ENCODE measurements at places on chromosomes 12 and 14.

GRCh38 chr12:29149691-29150281 lies 708 bp downstream of the FAR2 start:
- DNase-seq, result no peak

GRCh38 chr12:89439941-89440340 lies 84.7 kb downstream of the GALNT4 start:
- no peak for DNase-seq

DNA sequence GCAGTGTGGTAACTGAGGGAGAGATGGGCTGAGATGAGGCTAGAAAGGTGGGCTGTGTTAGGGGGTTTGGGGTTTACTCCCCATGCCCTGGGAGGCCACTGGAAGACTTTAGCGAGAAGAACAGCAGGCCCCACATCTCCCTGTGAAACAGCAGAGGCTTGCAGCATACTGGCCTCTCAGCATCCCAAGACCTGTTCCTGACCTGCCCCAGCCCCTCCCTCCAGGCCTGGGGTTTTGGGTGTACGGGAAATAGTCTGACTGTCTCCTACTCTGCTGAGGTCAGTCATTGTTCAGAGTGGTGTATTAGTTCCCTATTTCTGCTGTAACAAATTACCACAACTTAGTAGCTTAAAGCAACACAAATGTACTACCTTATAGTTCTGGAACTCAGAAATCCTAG lies 103.5 kb upstream of the HIF1A start:
- DNase-seq, result no peak

DNA sequence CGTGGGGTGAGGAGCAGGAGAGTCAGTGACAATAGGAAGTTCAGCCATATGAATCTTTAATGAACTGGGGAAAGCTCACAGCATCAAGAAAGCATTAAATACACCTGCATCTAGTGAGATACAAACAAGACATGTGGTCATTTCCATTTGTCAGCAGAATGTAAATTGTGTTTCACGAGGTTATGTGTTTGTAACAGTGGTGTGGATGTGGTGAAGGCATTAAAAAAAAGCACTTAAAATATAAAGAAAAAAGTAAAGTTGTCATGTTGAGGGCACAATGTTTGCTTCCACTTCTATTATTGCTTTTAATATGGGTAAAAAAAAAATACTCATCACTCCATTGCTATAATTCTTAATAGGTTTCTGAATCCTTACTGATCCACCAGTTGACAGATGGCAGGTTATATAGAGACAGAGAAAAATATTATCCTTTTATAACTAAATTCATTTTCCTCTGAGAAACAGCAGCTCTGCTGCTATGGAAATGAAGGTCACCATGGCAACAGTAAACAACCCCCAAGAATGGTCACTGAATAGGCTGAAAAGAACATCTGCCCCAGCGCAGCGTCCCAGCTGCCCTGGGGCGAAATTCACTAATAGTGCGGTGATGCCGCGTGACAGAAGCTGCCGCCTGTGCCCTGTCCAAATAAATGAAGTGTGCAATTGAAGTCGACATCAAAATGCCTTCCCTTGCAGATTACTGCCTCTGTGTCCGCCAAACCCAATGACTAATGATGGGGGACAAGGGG lies 226.1 kb downstream of the FOXN3 start:
- no peak for DNase-seq

DNA sequence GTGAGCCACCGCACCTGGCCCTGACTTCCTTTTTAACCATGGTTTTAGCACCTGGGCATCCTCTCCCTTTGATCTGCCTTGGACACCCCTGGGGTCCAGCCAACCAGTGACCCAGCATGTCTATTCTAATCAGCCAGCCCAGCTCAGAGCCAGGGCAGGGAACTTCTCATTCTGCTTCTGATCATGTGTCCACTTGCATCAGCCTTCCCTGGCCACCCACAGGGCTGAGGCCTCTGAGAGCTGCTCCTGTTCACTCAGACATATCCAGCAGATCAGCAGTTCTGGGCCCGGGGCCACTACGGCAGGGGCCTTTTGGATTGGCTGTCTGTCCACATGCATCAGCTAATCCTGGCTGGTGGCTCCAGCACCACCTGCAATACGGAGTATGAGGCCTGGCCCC lies 117.9 kb upstream of the MAP1LC3B2 start:
- DNase-seq, result no peak

GRCh38 chr12:112165624-112166023 lies 40.3 kb downstream of the TRAFD1 start:
- DNase-seq, result no peak

GRCh38 chr14:91889477-91890211 lies 22.3 kb upstream of the TC2N start:
- no peak for DNase-seq

GRCh38 chr12:22266101-22266500 lies 68.4 kb downstream of the ST8SIA1 start:
- no peak for DNase-seq

GRCh38 chr14:44798386-44799242 lies 163.1 kb downstream of the KLHL28 start:
- DNase-seq, result no peak

DNA sequence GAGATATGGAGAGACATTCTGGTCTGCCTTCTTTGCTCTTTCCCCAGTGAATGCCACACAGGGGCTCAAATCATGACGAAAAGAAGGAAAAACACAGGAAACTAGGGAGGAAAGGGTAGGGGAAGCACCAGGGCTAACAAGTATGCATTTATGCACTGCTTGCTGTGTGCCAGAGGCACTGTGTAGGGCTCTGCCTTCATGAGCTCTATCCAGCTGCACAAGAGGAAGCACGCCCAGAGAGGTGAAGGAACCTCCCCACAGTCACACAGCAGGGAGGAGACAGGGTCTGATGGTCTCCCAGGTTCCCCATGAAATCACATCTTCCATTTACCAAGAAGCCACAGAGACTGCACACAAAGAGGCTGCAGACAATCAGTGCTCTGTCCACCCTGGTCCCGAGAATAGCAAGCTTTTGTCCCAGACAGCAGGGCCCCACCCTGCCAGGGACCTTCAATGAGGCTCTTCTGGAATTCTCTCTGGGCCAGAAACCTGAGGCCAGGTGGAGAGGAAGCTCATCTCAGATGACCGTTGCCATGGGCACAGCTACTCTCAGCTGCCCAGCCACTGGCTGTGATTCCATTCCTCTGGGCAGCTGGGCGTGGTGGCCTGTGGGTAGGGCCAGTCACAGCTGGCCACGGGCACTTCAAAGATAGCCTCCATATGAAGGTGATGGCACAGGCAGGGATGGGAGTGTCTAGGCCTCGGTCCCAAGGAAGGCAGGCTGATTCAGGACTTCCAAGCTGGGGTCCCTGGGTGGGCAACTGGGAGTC lies 7.3 kb upstream of the TRPV4 start:
- DNase-seq, result no peak

GRCh38 chr12:123065676-123066383 lies 85.1 kb downstream of the PITPNM2 start:
- DNase-seq, result no peak

DNA sequence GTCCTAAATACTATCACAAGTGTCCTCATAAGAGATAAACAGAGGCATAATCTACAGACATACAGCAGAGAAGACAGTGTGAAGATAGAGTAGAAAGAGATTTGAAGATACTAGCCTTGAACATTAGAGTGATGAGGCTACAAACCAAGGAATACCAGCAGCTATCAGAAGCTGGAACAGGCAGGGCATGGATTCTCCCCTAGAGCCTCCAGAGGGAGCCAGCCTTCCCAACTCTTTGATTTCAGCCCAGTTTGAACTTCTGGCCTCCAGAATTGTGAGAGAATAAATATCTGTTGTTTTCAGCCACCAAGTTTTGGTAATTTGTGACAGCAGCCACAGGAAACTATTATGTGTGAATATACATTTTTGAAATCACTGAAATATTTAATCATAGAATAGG lies 47.2 kb downstream of the CCDC91 start:
- DNase-seq, result no peak

GRCh38 chr12:49965836-49966235 lies 4.2 kb downstream of the AQP5 start:
- no peak for DNase-seq

DNA sequence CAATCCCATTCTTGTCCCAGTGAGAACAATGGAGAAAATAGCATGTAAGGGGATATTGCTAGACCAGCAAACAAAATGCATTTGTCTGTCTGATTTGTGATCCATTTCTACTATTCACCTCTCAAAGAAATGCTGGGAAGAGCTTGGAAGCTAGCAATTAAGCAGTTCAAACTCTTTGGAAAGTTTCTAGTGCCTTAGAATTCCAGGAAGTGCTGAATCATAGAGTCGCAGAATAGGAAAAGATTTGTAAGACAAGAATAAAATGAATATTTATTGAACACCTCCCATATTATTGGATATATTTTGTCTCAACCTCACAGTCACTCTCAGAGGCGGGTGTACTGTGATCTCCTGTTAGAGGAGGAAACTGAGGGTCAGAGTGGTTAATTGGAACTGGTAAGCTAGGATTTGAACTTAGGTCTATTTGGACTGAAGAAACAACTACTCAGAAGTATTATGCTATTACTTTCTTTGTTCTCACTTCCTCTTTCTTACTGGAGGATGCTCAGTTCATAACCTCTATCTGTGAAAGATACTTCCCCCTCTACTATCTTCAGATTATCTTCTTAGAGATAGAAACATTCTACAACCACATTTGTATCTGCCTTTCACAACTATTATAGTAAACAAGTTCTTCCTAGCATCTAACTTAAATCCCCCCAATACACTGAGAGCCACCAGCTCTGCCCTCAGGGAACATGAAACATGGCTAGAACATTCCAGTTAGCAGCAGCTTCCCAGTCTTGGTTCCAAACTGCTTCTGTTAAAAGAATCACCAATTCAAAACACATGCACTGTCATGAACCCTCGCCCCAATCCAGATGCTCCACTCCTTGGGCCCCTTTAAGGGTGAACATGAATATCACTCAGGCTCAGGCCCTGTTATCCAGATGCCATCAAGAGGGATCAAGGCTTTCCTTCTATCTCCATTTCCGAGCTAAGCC lies 64.2 kb downstream of the DRAM1 start:
- DNase-seq, result no peak

Data from stimulated activated CD8-positive, alpha-beta memory T cell treated with anti-CD3 and anti-CD28 coated beads, Interleukin-2, amount 100 ng/mL, for 1 hour (primary cell).